ENCODE measurements at places on chromosomes 4 and X. TPM values are rescaled to one million over a fixed set of nuclear protein-coding genes. Genes with fewer than 3 reads are reported as not detected.
A peak's percentile ranks its signal among the peaks of the same experiment; 100 is the strongest.

DNA sequence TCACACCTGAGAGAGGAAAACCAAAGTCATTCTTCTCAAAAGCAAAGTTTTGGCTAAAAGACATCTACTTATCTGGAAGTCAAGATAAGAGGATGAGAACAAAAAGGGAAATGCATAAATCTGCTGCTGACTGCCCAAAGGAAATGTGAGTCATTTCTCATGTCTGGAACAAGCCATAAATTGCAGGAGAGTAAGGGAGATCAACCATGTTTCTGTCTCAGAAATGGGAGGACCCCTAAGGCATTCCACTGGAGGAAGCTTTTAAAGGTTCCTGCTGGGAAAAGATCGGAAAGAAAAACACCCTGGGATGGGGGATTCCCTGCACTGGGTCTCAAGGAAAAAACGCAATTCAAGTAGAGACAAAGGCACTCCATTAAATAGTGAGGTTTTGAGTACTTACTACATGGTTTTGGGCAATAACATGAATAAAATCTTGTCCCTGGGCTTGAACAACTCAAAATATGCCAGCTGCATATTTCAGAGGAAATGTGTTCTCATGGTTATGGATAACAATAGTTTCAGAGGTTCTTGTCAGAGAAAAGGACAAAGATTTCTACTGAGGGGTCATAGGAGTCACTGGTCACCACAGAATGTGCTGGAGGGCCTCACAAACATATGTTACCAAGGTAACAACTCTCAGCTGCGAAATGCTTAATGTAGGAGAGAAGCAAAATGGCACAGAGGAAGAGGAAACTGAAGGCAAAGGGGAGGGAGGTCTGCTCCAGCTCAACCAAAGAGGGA, 19.3 kb downstream of the GPR143 start:
- H3K27me3 ChIP-seq, result no peaks in the 10 kb centered on the region
- H3K4me1 ChIP-seq, result no peaks in the 10 kb centered on the region
- no peak overlapping the region for H3K27ac ChIP-seq

GRCh38 chr4:178599521-178599920, 1157.3 kb upstream of the AGA start:
- no peak overlapping the region for H3K27ac ChIP-seq
- H3K4me1 ChIP-seq, result no peaks in the 10 kb centered on the region
- H3K4me3 ChIP-seq, result no peak overlapping the region
- DNase-seq, result peak; percentile 1
- H3K27me3 ChIP-seq, result no peaks in the 10 kb centered on the region
- no peaks in the 10 kb centered on the region for H3K36me3 ChIP-seq

The TMSB15A gene
- total RNA-seq, result 1.9 TPM

The CSAG3 gene
- total RNA-seq, result not detected

The LRRC66 gene
- not detected for total RNA-seq
